Stimulated activated CD4-positive, alpha-beta T cell treated with anti-CD3 and anti-CD28 coated beads, Interleukin-15, amount 100 ng/mL, for 1 hour (primary cell): ENCODE measurements at places on chromosomes 6 and 20.

DNA sequence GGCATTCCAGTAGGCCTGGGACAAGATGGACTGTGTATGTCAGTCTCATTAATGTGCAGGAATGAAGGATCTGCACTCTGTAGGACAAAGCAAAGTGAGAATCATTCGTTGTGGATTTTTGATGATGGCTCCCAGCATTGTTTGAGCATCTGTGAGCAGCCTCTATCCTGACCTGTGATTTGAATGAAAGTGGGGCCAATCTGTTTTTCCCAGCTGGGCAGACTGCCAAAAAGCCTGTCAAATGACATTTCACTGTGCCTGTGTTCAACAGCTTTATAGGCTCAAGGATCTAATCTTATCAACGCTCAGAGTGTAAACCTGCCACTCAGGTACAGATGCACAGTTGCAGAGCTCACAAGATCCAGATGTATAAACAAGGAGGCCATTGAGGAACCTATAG, 86.7 kb upstream of the SYNDIG1 start:
- DNase-seq: no peak

- DNase-seq: no peak
Measured at GRCh38 chr6:148874698-148875293, 128.0 kb downstream of the UST start.

DNA sequence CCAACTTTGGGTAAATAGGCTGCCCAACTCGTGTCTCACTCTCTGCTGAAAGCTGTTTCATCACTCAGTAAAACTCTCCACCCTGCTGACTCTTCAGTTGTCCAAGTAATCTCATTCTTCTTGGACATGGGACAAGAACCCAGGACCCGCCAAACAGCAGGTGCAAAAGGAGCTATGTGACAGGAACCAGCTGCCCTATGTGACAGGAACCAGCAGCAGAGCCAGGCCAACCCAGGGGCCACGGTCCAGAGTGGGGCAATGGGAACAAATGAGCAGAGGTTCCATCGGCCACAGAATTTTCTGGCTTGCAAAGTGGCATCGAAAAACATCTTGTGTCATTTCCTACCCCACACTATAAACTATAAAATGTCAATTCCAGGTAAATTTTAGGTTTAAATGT, 56.5 kb downstream of the MOXD1 start:
- DNase-seq: no peak

DNA sequence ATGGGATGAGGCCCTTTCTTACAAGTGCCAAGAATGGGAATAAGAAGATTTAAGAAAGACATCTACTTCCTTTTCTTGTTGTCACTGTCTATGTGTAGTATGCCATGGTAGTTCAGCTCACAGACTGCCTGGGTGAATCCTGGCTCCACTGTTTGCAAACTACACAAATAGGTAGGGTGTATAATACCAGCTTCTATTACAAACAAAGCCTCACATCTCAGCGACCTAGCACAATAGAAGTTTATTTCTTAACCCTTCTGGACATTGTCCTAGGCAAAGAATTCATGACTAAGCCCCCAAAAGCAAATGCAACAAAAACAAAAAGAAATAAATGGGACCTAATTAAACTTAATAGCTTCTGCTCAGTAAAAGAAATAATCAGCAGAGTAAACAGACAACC, 74.5 kb downstream of the LINC00237 start:
- no peak for DNase-seq

DNA sequence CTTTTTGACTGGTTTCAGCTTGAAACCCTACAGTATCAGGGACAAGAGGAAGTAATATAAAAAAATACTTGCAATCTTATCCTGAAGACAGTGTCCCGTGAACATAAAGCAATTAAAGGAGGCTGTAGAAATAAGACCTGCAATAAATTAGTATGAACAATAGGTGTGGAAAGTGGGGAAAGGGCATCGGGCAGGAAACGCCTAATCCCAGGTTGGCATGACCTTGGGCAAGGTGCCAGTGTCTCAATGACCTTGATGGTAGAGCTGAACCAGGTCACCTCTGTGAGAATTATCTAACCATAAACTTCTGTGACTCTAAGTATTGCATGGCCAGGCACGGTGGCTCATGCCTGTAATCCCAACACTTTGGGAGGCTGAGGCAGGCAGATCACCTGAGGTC, 115.2 kb downstream of the LY86 start:
- no peak for DNase-seq

DNA sequence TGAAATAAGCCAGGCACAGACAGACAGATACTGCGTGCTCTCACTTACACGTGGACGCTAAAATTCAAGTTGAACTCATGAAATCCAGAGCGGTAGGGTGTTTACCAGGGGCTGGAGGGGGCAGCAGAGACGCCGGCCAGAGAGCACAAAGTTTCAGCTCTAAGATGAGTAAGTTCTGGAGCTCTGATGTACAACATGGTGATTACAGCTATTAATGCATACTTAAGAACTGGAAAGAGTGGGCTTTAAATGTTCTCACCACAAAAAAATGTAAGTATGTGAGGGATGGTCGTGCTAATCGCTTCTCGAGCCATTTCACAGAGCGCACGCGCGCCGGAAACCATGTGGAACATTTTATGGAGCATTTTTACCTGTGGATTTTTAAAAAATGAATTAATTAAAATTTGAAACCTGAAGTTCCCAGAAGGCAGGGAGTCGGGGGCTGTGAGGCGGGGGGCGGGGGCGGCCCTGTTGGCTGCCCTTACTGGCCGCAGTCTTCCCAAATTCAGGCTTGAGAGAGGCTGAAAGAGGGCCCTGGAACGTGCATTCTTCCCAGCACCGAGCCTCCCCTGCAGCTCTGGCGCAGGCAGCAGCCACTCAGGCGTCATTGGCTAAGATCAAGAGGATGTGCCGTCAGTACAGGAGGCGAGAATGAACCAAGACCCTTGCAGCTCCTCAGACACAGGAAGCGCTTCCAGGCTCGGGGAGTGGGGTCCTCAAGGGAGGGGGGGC, 8.5 kb upstream of the SLCO4A1 start:
- no peak for DNase-seq

DNA sequence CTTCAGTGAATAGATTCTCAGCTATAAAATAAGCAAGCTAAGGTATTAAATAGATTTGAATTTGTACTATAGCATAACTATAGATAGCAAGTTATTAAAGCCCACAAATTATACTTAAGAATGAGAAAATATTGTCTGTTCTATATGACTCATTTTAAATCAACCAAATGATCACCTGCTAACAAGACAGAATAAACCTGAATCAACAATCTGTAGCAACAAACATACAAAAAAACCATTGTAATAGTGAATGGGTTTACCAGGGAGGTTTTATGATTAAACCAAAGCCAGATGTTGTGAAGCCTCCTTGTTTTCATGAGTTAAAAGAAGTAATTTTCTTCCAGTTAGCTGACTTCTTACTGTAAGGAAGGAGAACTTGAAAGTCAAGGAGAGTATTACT, 71.9 kb upstream of the HTR1B start:
- DNase-seq: no peak

GRCh38 chr6:87139236-87139635, 16.1 kb upstream of the ZNF292 start:
- DNase-seq: no peak

GRCh38 chr6:107458672-107459282, 587 bp downstream of the PDSS2 start:
- DNase-seq: peak; percentile 2

DNA sequence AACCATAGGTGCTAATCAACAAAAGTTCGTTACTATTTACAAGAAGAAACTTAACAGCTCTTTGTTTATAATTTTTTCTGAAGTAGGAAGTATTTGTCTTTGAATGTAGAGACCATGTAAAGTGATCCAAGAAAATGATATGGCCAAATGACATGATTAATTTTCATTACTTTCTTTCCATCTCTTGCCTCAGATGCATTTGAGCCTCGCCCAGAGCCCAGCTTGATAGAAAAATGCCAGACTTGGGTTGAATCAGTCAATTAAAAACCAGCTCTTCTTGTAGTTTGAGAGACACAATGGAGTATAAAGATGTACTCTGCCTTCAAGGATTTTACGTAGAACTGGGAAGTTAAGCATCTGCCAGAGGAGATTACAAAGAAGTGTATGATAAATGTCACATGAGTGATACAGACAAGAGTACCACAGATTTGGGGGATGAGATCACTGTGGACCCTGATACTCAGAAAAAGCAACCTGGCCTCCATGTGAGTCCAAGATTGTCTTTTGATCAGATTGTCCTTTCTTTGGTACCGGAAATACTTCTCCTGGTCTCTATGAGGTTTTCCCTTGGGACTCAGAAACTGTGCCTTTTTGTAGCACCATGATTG, 92.5 kb upstream of the SUPT3H start:
- no peak for DNase-seq

- no peak for DNase-seq
Measured at GRCh38 chr6:156781861-156782631, 4.9 kb downstream of the ARID1B start.

- no peak for DNase-seq
Measured at GRCh38 chr20:42341654-42342053, 723.5 kb upstream of the CHD6 start.

DNA sequence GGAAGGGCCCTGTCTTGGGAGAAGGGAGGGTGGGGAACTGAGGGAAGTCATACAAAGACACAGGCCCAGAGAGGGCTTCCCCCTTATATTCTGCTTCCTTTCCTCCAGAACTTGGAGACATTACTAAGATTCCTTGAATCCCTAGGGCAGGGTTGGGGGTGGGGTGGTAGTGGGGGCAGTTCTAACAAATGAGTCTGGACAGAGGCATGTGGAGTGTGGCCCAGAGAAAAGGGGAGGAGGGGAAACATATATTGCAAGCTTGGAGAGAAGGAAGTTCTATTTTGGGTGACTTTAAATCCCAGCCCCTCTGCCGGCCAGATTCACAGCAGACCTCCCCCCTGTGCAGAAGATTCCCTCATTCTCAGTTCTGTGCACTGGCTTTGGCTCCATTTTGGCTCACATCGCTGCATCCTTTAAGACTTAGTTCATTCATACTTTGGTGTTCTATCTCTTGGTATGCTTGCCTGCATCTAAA, 43.7 kb downstream of the DAAM2 start:
- no peak for DNase-seq

- no peak for DNase-seq
Measured at GRCh38 chr6:116349216-116349615, 21.5 kb upstream of the DSE start.

GRCh38 chr6:89047473-89047872, 33.1 kb upstream of the PNRC1 start:
- no peak for DNase-seq

DNA sequence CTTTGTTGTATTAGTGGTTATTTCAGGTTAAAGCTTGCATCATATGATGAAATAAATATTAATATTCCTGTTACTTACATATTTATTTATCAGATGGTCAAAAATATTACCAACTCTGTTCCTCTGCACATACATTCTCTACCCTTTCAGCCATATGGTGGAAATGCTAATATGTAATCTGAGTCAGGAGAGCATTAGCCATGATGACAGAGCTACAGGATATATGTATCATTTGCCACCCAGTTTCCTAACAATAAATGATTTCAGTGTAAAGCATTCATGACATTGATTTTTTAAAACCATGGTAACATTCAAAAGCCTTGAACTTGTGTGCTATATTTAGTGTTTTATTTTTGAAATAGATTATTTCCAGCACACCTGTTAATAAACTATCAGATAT, 16.6 kb downstream of the POPDC3 start:
- no peak for DNase-seq

GRCh38 chr6:53896196-53896595, 101.4 kb downstream of the LRRC1 start:
- DNase-seq: no peak

DNA sequence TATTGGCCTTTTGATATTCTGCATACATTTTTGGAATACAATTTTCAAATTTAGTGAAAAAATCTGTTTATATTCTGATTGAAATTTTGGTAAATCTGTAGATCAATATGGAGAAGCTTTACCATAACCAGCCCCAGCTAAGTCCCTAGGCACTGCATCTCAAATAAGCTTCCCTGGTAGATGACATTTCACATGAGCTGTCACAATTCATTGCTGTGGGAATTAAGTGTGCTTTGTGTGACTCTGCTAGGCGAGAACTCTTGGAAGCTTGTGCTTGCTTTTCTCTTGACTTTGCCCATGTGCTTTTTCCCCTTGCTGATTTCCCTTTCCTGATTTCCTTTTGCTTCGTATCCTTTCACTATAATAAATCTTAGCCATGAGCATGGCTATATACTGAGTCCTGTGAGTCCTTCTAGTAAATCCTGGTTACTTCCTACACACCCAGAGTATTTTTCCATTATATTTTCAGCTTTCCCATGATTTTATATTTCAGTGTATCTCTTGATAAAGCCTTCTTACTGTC, 166.5 kb upstream of the MMS22L start:
- no peak for DNase-seq

DNA sequence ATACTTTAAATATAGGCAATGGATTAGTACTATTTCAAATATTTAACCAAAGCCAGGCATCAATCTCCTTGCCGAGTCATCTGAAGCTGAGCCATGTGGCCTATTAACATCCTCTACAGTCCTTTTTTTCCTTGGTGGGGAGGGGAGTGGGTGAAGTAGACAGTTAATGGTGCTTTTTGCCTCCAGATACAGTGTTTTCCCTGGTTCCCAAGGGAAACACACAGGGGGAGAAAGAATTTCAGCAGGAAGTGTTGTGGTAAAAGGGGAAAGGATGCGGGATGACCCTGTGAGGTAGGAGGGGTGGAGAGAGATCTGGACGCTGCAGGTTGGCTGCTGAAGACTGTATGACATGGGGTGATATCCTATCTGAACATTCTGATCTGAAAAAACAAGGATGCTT, 9.6 kb downstream of the CLDN20 start:
- no peak for DNase-seq

DNA sequence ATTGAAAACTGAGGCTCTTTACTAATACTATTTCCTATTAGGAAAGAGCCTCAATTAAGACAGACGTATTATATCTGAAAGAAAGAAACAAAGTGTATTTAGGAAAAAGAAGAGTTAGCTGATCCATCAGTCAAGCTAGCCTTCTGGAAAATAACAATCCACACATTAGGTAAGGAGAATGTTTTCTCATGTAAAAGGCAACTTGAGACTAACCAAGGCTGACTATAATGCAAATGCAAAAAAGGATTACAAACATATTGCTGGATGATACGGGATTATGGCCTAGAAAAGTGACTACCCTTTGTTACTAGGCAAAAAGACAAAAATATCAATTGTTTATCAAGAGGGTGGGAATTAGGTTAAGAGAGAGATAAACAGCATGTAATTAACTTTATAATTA, 176.9 kb downstream of the RFPL4B start:
- DNase-seq: no peak

DNA sequence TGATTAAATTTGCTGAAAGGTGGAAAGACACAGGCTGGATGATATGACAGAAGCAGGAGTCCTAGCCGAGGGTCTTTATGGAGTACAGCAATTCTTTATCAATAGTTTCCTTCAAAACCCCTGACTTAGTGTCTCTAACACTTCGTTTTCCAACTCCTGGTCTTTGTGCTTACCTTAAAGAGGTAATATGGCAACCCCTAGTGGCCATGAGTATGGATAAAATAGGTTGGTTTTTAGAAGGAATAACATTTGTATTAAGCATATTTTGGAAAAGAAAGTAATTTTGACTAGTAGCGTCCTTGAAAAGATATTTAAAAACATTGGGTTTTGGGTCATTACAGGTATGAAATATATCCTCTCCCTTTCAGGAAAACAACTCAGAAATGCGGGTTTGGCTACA, 51.9 kb downstream of the VGLL2 start:
- no peak for DNase-seq
